Right renal pelvis (tissue), 4 donors: ENCODE measurements at places on chromosomes 1 and 21. TPM values are rescaled to one million over a fixed set of nuclear protein-coding genes. Genes with fewer than 3 reads are reported as not detected.

Gene NBPF26
- polyA plus RNA-seq = 10.4 TPM

Gene RGS5
- polyA plus RNA-seq = 15.7 TPM

Gene FAM177B
- 0.15 TPM for polyA plus RNA-seq

Gene NMNAT2
- 3.4 TPM for polyA plus RNA-seq

Gene WNT4
- 6.7 TPM for polyA plus RNA-seq

Gene PYHIN1
- 0.35 TPM for polyA plus RNA-seq

Gene PTPN7
- 1.5 TPM for polyA plus RNA-seq

Gene SPRR5
- polyA plus RNA-seq = not detected

Gene MX2
- polyA plus RNA-seq = 0.78 TPM

Gene C4BPA
- 0.91 TPM for polyA plus RNA-seq

Gene G0S2
- polyA plus RNA-seq = 16.0 TPM

Gene NBPF3
- 18.9 TPM for polyA plus RNA-seq

Gene SLC5A9
- 11.5 TPM for polyA plus RNA-seq

Gene PTPRF
- polyA plus RNA-seq = 213 TPM

Gene SASS6
- polyA plus RNA-seq = 10.8 TPM

GRCh38 chr1:172342584-172343239 lies 77.8 kb upstream of the C1orf105 start:
- DNase-seq = no peak

DNA sequence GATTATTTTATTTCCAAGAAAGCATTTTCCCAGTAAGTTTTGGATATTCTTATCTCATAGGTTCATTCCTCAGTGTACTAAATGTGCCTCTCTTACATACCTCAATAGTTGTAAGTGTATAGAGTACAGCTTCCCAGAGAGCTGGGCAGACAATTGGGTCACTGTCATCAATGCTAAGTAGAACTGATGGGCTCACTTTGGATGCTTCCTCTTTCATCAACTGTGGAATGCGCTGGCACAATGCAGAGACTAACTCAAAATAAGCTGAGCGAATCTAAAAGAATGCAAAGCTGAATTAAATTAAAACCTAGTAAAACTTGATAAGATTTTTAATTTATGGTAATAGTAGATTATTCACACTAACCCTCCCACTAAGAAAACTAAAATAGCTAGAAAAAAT lies 21.5 kb downstream of the LTN1 start:
- DNase-seq = no peak

DNA sequence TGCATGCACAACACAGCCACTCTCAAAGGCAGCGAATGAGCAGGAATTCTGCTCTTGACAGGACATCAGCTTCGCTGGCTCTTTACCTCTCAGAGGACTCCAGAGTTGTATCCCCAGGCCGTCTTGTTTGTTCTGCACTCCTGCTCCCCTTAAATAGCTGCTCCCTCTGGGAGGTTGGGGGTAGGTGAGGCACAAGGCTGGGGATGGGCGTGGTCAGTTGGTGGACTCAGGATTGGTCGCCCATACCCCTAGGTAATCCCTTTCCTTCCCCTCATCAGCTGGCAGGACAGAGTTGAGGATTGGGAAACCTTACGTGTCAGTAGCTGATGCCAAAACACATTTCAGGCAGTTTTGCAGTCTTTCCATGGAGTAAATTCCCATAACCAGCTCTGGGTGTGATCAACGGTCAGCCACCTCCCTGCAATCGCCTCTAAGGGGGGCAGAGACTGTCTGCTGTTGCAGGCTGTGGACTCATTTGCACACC lies at the start of gene PLA2G2A:
TSS of gene PLA2G2A (minus strand) at position 125 of the 484 bp plus-strand sequence. CDS start 845 bp downstream, outside the sequence.
- no peak for DNase-seq

GRCh38 chr1:150688763-150689162 lies 8.2 kb downstream of the GOLPH3L start:
- no peak for DNase-seq

DNA sequence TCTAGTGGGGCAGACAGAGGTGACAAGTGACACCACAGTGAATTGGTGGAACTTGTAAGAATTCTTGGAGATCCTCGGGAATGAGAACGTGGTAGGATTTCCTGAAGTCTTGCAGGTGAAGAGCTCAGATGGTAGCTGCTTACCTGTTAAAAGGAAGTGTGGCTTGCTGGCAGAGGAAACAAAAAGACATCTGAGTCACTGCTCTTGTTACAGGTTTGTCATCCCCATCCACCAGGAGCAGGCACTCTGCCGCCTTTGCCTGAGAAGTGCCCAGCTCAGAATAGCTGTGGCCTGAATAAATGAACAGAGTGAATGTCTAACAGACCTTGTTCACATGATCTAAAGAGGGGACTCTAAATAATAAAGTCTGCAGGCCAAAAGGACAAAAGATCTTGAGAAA lies 12.3 kb upstream of the ZSCAN20 start:
- DNase-seq = no peak

GRCh38 chr1:189654906-189655305 lies 822.8 kb downstream of the BRINP3 start:
- no peak for DNase-seq

- no peak for DNase-seq
These were observed 203.2 kb upstream of the USP24 start for GRCh38 chr1:55418208-55419000.

- DNase-seq = no peak
These were observed 461.9 kb downstream of the CAMTA1 start for GRCh38 chr1:7247158-7247557.

DNA sequence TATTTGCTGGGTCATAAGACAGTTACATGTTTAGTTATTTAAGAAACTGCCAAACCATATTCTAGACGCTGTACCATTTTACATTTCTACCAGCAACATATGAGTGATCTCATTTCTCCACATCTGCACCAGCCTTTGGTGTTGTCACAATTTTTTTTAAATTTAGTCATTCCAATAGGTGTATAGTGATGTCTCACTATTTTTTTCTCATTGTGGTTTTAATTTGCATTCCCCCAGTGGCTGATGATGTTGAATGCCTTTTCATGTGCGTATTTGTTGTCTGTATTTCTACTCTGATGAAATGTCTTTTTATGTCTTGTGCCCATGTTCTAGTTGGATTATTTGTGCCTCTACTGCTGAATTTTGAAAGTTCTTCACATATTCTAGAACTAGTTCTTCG lies 38.4 kb downstream of the NFASC start:
- no peak for DNase-seq

GRCh38 chr1:192977089-192977706 lies 82.0 kb downstream of the UCHL5 start:
- no peak for DNase-seq

- no peak for DNase-seq
These were observed 17.4 kb downstream of the CNST start for GRCh38 chr1:246583448-246584185.

- no peak for DNase-seq
These were observed 27.2 kb downstream of the ADGRL2 start for GRCh38 chr1:81827942-81828341.

DNA sequence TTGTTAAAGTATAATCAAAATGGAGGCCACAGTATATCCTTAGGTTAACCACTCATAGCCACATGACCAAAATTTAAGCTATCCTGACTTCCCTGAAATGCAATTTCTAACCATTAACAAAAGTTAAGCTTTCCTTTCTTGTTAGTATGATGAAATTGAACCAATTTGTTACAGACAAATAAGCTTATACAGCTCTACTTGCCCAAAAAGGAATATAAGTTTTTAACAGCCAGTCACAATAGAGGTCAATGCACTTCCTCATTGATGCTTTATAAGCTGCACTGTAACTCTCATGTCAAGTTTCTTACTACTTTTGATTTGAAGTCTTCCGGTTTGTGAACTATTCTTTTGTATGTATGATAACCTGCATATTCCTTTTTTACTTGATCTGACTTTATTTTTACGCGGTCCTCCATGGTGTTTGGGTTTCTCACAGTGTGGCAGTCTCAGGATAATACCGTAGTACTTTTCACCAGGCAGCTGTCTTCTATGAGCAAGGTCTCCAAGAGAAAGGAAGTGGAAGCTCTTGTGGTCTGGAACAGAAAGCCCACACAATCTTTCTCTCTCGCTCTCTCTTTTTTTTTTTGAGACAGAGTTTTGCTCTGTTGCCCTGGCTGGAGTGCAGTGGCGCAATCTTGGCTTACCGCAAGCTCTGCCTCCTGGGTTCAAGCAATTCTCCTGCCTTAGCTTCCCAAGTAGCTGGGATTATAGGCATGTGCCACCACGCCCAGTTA lies 331.6 kb downstream of the SRGAP2C start:
- no peak for DNase-seq

DNA sequence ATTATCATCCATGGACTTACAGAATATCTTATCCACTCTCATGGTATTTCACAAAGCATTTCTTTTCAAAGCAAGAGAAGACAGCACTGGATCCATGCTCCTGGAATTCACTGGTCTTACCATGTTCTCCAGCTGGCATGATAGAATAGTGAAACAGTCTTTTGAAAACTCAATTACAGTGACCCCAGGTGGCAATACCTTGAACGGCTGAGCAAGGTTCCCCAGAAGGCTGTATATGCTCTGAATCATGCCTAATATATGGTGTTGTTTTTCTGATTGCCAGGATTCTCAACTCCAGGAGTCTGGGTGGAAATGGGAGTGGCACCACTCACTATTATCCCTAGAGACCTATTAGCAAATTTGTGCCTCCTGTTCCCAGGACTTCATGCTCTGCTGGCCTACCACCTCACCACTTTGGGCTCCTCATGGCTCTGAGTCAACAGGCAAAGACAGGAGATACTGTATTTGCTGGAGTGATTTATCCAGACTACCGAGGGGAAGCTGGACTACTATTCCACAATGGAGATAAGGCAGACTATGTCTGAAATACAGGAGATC lies 87.6 kb downstream of the CATSPERE start:
- no peak for DNase-seq

DNA sequence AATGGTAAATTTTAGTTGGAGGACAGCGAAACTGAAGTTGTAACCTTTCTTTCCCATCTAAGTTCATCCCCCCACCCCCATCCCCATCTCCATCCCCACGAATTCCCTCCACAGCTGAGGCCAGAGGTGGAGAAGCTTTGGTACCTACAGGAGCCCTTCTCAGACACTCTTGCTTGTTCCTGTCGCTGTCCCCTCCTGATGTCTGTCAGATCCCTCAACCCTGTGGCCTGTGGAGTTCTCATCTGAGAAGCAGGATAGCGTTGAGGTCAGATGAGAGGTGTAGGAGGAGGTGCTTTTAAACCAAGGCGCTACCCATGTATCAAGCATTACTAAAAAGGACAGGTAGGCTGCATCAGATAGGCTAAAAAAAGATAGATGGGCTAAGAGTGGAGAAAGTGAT lies 769 bp downstream of the NTPCR start:
- DNase-seq = no peak

- DNase-seq = no peak
These were observed 15.8 kb downstream of the PROK1 start for GRCh38 chr1:110466646-110467280.

GRCh38 chr1:235075048-235075776 lies 53.4 kb downstream of the TOMM20 start:
- DNase-seq = no peak

- no peak for DNase-seq
These were observed 282.6 kb downstream of the MRPL39 start for GRCh38 chr21:25324666-25325065.

- DNase-seq = no peak
These were observed 55.9 kb upstream of the PROX1 start for GRCh38 chr1:213931836-213932235.
